ENCODE measurements at places on chromosomes 1 and 21.

DNA sequence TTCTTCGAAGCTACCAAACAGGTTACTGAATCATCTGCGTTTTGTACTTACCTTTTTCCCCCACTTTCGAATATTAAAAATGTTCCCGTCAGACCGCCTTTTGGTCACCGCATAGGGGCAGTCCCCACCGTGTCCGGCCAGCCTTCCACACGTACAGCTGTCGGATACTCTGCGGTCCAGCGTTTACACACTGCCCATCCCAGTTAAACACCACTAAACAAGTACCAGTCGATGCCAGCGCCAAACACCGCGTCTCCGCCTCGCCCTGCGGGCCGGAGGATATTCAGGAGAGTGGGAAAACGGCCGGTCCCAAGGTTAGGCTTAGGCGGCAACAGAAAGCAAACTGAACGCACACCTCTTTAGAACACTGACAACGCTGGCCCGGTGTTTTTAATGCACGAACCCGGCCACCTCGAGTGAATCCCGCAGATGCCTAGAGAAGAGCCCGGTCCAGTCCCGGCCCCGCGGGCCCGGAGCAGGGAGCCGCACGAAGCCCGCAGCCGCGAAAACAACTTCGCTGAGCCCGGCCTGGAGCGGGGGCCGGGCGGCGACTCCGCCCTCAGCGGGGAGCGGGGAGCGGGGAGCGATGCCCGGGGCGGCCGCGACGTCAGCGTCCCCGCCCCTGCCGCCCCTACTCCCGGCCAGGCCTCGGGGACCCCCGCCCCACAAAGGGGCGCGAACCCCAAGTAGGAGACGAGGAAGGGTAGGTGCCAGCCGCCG, 730 bp upstream of the PHF13 start:
- no peak for DNase-seq

DNA sequence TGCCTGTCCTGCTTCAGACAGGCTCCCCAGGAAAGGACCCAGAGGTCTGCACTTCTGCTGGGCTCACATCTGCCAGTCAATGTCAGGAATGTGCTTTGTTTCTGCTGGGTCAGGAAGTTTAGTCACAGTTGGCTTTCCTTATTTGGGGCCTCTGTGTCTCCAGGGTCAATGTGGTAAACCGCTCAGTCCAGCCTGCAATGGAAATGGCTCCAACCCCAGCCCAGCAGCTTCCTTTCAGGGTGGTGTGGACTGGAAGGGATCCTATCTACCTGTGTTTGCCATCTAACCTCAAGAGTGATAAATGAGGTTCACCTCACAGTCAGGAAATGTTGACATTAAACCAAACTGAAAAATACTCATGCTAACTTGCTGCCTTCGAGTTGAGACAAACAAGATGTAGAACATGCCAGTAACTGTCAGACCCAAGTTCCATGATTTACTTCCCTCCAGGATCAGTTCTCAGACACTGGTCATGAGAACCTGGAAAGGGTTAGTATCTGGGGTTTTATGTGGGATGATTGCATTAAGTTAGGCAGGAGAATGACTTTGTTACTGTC, 20.3 kb downstream of the ENO1 start:
- DNase-seq: no peak

GRCh38 chr1:225944951-225945350, 3.9 kb upstream of the LEFTY2 start:
- no peak for DNase-seq

DNA sequence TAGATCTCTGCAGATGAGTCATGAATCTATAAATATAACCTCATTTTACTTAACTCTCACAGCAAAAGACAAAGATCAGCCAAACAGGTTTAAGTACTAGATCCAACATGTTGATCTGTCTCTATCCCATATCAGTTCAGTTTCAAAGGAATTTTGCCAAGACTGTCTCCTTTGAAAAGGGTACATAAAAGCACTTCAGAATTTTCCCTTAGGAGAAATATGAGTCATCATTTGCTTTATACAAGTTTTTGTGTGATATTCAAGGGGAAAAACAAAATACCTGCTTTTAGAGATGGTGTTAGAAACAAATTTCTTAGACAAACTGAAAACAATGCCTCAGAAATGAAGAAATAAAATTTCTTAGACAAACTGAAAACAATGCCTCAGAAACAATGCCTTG, 73.5 kb upstream of the LRRC7 start:
- no peak for DNase-seq
